ENCODE measurements at places on chromosomes 4 and X.

- no peak for DNase-seq
These were observed 24.0 kb upstream of the SGMS2 start for GRCh38 chr4:107800706-107801105.

DNA sequence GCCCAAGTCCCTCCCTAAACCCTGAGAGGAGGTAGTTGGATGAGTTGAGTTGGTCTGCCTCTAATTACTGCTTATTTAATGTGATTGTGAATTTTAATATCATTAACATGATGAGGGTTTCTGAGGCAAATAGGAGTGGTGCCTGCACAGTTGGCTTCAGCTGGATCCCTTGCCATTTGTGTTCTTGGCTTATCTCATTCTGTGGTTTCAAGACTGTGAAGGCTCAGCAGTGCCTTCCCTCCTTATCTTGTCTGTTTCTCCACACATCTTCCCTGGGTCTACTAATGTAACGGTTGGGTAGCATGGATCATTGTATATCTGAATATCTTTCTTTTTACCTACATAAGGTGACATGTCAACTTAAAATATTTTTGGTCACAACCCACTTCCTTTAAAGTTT lies 1.6 kb upstream of the SLC10A4 start:
- no peak for DNase-seq

- DNase-seq, result no peak
These were observed 265.3 kb downstream of the PCDH18 start for GRCh38 chr4:137267024-137267423.

GRCh38 chr4:154982187-154983047 lies 201.3 kb downstream of the RBM46 start:
- peak; percentile 31 for DNase-seq

GRCh38 chr4:90027565-90027964 lies 99.6 kb upstream of the CCSER1 start:
- DNase-seq, result peak; percentile 12

DNA sequence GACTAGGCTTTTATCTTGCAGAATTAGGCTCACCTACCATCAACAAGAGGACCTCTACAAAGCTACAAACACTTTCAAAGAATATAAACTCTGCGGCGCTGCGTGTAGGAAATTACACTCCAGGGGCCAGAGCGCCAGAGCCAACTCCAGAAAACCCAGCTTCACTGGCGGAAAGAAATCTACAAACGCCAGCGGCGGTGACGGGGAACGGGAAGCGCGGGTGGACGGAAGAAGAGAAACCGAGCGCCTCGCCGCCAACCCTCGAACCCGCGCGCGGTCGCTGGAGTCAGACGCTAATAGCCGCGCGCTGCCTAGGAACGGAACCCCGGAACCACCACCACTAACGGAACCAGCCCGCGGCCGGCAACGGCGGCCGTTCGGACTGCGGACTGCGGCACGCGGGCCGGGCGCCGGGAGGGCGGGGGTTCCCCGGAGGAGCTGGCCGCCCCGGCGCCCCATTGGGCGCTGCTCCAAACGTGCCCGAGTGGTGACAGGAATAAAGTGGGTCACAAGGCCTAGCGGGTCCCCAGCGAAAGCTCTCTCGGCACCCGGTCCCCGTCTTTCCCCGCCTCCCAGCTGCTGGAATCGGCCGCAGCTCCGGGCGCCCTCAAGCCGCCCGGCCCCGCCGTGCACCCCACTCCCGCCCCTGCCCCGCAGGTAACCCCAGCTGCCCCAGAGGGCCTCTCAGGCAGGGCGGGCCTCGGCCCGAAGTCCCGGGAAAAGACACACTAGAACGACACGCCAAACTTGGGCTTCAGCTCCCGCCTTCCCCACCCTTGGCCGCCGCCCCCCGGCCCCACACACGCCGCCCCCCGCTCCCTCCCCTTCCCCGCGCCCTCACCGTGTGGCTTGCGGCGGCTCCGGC lies 836 bp downstream of the CLOCK start:
- DNase-seq, result peak; percentile 77

- DNase-seq, result no peak
These were observed 8.0 kb downstream of the TBC1D9 start for GRCh38 chr4:140748171-140748570.

DNA sequence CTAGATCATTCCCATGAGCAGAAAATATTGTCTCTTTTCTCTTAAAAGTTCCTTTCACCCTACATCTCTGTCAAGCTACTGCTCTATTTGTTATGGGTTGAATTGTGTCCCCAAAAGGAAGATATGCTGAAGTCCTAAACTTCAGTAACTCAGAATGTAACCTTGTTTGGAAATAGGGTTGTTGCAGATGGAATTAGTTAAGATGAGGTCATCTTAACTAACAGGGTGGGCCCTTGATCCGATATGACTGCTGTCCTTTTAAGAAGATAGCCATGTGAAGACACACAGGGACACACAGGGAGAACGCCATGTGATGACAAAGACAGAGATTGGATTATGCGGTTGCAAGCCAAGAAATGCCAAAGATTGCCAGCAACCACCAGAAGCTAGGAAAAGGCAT lies 12.8 kb upstream of the SLC39A8 start:
- DNase-seq, result no peak

- DNase-seq, result no peak
These were observed 799.1 kb downstream of the FSTL5 start for GRCh38 chr4:161364681-161365080.

DNA sequence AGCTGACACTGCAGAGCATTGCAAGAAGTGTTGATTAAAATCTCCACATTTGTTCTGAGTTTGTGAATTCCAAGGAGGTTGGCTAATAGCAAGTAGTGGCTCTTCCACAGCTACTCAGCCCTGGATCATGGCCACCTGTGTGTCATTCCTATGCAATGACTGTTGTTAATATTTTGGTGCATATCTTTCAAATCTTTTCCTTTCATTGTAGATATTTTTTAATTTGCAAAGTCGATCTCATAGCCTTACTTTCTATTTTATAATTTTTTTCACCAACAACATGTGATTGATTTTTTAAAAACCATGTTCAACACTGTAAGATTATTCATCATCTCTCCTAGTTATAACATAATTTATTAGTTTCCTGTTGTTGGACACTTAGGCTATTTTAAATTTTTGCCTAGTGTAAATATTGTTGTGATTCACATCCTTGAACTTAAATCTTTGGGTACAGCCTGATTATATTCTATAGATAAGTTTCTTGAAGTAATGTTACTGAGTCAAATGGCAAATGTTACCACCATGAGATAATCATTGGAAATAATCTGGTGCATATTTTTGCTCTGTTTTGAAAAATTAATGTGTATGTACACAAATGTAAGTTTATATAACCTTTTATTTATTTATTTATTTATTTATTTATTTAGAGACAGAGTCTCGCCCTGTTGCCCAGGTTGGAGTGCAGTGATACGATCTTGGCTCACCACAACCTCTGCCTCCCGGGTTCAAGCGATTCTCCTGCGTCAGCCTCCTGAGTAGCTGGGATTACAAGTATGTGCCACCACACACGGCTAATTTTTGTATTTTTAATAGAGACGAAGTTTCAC lies 17.1 kb upstream of the ARHGAP10 start:
- DNase-seq, result no peak

GRCh38 chr4:153176938-153177337 lies 27.3 kb upstream of the TRIM2 start:
- no peak for DNase-seq

DNA sequence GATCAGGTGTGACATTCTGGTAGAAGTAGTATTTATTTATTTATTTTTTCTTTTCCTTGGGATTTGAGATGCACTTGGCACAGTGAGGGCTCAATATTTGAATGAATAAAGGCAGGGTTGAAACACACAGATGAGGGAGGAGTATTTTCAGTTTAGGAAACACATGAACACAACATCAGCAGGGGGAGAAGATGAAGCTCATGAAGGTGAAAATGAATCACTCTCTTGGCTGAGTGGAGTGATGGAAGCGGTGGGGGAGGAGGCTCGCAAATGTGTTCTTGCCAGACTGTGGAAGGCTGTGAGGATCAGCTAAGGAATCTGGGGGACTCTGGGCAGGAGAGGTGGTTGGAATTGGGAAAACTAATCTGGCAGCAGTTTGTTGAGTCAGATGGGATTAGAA lies 55.3 kb downstream of the ARHGAP10 start:
- DNase-seq, result no peak

DNA sequence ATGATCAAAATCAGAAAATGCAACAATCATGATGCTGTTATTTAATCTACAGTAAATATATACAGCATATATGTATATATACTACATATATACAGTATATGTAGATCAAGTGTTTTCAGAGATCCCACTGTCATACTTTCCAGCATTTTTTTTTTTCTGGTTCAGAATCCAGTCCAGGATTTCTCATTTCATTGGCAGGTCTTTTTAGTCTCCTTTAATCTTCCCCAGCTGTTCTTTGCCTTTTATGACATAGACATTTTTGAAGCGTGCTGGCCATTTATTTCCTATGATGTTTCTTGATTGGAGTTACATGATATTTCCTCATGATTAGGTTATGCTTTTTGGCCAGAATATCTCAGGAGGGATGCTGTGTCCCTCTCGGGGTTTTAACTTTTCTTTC lies 92.0 kb upstream of the TLR2 start:
- no peak for DNase-seq

GRCh38 chr4:152983221-152983620 lies 47.1 kb downstream of the FHDC1 start:
- DNase-seq, result no peak

DNA sequence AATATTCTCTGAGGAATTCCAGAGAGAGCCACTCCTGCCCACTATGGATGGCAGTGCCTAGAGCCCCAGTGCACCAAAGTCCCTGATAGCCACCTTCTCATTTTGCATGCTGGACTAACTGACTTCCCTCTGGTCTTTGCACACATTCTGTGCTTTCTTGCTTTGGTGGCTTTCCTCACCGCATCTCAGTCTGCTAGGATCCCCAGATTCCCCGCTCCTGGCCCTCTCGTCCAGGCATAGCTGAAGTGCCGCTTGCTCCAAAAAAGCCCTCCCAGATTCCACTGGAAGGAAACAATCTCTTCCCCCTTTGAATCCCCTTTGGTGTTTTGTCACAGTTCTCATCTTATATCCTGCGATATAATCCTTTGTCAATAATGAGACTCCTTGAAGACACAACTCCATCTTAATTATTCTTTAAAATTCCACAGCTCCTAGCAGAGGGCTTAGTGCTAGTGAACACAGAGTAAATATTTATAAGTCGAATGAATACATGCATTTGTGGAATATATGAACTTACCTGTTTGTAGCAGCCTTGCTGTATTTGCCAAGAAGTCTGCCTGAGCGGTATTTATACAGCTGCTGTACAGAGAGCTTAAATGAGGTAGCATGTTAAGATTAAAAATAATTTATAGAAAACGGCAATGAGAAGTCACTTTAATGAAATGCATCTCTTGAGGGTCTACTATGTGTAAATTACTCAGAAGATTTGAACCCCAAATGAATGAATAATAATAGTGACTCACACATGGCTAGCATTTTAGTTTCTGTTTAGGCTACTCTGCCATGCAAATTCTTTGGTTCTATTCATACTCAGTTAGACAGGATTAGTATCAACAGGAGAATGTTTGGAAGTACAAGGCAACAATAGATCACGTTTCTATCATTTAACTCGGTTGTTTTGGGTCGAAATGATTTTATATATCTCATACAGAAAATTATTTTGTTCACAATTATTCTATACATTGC lies 421.9 kb upstream of the TENM3 start:
- DNase-seq, result no peak

GRCh38 chrX:19046343-19047215 lies 62.7 kb upstream of the PHKA2 start:
- DNase-seq, result no peak

GRCh38 chr4:94654714-94655113 lies 103.0 kb upstream of the BMPR1B start:
- DNase-seq, result no peak

DNA sequence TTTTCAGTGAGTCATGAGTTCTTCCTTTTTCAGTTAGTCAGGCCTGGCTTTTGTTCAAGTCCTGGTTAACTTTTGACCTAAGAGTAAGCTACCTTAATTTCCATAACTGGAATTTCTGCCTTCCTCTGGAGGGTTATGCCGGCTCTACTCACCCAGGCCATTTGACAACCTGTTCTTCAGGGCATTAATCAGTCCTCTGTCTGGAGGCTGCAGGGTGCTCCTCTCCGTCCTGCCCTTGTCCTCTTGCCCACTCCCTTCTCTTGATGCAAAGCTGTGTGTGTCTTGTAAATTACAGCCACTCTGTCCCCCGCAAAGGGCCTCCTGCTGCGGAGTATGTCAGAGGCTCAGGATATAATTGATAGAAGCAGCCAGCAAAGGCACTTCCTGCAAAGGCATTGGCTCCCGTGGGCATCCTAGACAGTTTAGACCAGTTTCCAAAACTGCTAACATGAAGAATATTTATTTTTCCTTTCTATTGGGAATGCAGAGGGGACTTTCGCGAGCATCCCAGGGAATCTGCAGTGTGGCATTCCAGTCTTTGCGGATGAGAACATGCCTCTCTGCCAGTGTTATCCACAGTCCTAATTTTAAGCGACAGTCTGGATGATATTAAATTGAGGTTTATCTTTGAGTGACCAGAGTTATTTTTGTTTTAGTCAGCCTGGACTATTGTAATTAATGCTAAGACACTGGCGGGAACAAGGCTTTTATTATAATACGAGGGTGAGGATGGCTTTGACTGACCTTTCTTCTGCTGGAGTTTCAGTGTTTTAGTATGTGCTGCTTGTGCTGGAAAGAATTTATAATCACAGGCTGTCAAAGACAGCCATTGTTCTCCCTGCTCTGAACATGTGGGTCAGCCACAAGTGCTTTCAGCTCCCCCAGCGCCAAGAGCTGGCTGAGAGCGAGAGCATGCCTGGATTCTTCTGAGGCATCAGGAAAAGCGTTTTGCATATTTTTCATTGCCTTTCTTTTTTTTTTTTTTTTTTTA lies 74.2 kb downstream of the LIMCH1 start:
- no peak for DNase-seq

GRCh38 chr4:7040765-7041164 lies 2.4 kb upstream of the TADA2B start:
- DNase-seq, result no peak

- no peak for DNase-seq
These were observed 998 bp upstream of the DUSP9 start for GRCh38 chrX:153645921-153646488.

DNA sequence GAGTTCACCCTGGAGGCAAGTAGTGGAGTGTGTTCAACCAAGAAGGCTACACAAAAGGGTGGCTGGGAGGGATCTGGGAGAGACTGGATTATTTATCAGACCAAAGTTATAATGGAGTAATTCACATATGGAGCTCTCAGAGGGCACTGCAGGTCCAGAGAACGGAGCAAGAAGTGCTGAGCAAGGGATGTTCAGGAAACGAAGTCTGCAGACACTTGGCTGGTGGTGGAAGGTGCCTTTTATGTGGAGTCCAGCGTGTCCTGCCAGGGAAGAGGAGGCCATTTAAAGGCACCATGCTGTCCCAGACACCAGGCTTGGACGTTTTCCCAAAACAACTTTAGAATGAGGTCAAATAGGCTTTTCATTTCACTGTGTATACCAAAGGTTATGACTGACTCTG lies 130.1 kb downstream of the CEP135 start:
- DNase-seq, result no peak

- no peak for DNase-seq
These were observed 100.0 kb downstream of the SH3BGRL start for GRCh38 chrX:81301877-81302276.

DNA sequence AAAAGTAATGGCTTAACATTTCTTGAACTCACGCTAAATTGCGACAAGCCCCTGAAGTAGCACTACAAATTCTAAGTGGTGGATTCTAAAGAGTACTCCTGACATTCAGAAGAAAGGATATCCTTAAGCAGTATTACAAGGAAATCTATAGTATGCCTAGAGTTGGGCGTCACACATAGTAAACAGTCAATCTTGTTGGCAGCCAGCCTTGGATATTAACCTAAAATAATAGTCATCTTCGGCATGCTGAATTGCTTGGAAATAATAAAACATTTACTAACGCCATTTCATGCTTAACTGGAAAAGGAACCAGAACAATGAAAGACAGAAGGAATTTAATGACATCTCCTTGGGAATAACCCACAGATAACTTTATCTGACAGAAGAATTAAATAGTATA lies 18.6 kb downstream of the ATP8A1 start:
- no peak for DNase-seq

Measured in GM13977 (cell line).